ENCODE measurements at places on chromosomes 7 and 10. TPM values are rescaled to one million over a fixed set of nuclear protein-coding genes. Genes with fewer than 3 reads are reported as not detected.

TMEM229A gene
- not detected for total RNA-seq

TAX1BP1 gene
- total RNA-seq, result 108 TPM

GRCh38 chr10:22369434-22370072, 24.3 kb downstream of the SPAG6 start:
- peak; percentile 4 for DNase-seq

GRCh38 chr7:17787257-17787656, 153.0 kb downstream of the SNX13 start:
- DNase-seq, result no peak

DNA sequence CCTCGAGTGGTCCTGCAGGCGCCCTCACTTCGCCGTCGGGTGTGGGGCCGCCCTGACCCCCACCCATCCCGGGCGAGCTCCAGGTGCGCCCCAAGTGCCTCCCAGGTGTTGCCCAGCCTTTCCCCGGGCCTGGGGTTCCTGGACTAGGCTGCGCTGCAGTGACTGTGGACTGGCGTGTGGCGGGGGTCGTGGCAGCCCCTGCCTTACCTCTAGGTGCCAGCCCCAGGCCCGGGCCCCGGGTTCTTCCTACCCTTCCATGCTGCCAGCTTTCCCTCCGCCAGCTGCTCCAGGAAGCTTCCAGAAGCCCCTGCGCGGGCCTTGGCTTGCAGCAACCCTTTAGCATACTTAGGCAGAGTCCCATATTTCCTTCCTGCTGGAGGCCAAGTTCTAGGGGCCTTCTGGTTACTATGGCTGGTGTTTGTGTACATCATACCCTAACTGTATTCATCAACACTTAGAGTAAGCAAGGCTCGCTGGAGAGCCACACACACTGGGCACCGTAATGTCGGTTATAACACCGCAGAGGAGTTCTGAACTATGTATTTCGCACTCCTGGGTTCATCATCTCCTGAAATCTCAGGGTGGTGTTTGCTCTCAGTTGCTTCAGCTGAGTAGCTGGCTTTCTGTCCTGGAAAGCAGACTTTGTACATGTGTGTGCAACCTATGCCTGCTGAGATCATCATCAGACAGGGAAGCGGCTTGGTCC, 471 bp downstream of the MGMT start:
- peak; percentile 9 for DNase-seq

DNA sequence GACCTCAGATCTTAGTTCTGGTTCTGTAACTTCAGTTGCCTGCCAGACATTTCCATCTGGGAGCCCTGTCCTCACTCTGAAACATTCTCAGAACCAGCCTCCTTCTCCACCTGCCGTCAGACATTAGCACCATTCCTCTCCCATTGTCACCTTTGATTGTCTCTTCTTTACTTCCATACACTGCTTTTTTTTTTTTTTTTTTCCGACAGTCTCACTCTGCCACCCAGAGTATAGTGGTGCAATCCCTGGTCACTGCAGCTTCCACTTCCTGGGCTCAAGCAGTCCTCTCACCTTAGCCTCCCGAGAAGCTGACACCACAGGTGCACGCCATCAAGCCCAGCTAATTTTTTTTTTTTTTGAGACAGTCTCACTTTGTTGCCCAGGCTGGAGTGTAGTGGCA, 21.1 kb upstream of the HIPK2 start:
- no peak for DNase-seq

All from LHCN-M2 (cell line).